ENCODE measurements at places on chromosomes 16 and 17.

GRCh38 chr16:86634292-86634691, 55.9 kb downstream of the FOXL1 start:
- DNase-seq, result no peak

- no peak for DNase-seq
Measured at GRCh38 chr17:57856792-57857620, 7.2 kb upstream of the MRPS23 start.

DNA sequence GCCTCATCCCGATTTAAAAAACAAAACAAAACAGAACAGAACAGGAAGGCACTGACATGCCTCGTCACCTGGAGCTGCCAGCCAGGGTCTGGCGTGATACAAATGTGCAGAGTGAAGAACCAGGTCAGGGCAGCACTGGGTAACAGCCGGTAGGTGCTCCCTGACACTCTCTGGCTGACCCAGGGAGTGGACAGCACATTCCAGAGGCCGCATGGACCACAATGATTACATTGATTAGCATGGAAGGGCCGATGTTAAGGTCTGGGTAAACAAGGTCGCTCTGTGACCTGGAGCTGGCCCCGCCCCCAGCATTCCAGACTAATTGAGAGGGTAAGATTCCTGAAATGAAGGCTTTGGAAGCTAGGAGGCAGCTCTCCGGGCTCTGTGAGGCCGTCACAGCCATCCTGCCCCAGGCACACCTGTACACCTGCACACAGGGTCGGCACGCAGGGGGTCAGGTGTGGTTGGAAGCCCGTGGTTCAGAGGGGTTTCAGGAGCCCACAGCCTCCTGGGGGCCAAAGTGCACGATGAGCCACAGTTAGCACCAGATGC, 21.4 kb downstream of the PIEZO1 start:
- DNase-seq, result no peak

DNA sequence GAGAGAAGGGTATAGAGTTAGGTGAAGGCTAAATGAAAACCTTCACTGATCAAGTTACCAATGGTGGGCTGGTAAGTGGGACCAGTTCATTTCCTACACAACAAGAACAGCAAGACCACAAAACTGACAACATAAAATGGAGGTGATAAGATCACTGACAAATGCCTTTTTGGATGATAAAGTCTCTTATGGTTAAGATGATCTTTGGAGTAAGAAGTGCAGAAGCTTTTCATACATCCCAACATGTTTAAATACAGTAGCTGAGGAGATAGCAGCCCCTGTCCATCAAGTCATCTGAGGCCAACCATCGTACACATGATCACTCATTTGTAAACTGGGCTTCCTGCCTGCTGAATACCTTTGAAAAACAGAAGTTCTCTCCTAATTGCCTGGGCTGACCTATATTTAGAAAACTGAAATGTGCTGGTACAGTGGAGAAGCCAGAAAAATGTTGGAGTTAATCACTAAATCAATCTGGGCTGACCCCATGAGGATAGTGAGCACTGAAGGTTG, 259.0 kb upstream of the ZFHX3 start:
- DNase-seq, result no peak

- DNase-seq, result no peak
Measured at GRCh38 chr16:23052908-23053580, 96.2 kb downstream of the USP31 start.

- DNase-seq, result no peak
Measured at GRCh38 chr16:6066652-6067051, 969.1 kb upstream of the EEF2KMT start.

GRCh38 chr16:23803591-23804123, 32.1 kb upstream of the PRKCB start:
- peak; percentile 57 for DNase-seq

- no peak for DNase-seq
Measured at GRCh38 chr16:81445143-81445961, 744 bp downstream of the CMIP start.

- peak; percentile 56 for DNase-seq
Measured at GRCh38 chr17:47719411-47720152, 13.5 kb upstream of the TBX21 start.

GRCh38 chr16:68084504-68085258, 489 bp upstream of the NFATC3 start:
- peak; percentile 70 for DNase-seq

GRCh38 chr17:82687871-82688270, 10.6 kb downstream of the RAB40B start:
- DNase-seq, result no peak

- no peak for DNase-seq
Measured at GRCh38 chr17:44037471-44037870, 22.7 kb upstream of the TMEM101 start.

- DNase-seq, result no peak
Measured at GRCh38 chr17:77606146-77606864, 352.2 kb upstream of the TNRC6C start.
